ENCODE measurements at places on chromosomes 3 and 15. TPM values are rescaled to one million over a fixed set of nuclear protein-coding genes. Genes with fewer than 3 reads are reported as not detected.

DNA sequence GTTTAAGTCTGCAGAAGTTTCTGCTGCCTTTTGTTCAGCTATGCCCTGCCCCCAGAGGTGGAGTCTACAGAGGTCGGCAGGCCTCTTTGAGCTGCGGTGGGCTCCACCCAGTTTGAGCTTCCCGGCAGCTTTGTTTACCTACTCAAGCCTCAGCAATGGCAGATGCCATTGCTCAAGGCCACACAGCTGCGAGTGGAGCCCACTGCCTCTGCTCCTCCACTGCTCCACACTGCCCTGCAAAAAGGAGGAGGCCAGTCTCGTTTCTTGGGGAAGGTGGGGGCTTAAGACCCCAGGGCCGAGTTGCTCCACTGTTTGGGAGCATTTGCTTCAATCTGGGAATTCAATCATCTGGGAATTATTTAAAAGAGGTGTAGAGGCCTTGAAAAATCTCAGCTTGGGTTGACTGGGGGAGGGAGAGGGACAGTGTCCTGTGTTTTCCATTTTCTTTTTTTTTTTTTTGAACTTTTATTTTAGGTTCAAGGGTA, 144.6 kb upstream of the MEF2A start:
- no peak for DNase-seq
- no peak overlapping the region for H3K4me3 ChIP-seq
- no peaks in the 10 kb centered on the region for H3K27me3 ChIP-seq
- peaks cover 4% of the 10 kb centered on the region for H3K4me1 ChIP-seq
- no peak overlapping the region for H3K27ac ChIP-seq
- no peaks in the 10 kb centered on the region for H3K36me3 ChIP-seq

DNA sequence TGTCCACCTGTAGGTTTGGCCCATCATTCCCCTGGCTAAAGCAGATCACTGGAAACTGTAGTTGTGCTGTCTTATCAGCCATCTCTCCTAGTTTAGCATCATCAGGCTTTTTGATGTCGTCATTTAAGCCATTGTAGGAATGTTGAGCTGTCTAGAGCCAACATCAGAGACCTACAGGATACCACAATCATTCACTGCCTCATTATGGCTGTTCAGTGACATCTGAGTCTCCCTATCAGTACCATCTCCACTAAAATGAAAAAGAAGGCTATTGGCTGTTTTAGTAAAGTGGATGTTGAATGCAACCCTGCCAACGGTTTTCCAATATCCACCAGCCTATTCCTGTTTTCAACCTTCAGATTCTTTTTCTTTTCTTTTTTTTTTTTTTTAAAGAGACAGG, 29.2 kb downstream of the RLBP1 start:
- H3K36me3 ChIP-seq = peaks cover 16% of the 10 kb centered on the region
- no peaks in the 10 kb centered on the region for H3K27me3 ChIP-seq
- no peak overlapping the region for H3K4me3 ChIP-seq

DNA sequence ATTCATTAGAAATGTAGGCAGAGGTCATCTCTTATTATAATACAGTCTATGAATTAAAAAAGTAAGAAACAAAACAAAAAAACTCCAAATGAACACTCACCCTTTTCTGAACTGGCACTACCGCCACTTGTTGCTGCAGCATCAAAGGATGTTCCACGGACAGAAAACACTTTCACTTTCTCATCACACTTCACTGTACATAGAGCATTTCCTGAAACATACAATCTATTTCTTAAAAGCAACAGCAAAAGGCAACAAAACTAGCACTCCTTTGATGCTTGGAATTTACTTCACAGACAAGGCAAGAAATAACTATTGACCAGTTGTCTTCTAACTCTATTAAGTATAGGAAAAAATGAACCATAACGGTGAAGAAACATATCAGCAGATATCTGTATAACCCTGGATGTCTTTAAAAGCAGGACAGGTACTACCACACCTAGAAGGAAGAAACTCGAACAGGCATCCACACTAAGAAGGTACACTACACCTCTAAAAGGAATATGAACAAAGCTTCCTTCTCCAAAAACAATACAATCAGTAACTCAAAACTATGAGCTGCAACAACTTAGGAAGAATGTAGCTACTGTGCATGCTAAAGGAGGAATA, 24.9 kb downstream of the ETFA start:
- H3K4me1 ChIP-seq = no peaks in the 10 kb centered on the region
- no peak overlapping the region for H3K27ac ChIP-seq

DNA sequence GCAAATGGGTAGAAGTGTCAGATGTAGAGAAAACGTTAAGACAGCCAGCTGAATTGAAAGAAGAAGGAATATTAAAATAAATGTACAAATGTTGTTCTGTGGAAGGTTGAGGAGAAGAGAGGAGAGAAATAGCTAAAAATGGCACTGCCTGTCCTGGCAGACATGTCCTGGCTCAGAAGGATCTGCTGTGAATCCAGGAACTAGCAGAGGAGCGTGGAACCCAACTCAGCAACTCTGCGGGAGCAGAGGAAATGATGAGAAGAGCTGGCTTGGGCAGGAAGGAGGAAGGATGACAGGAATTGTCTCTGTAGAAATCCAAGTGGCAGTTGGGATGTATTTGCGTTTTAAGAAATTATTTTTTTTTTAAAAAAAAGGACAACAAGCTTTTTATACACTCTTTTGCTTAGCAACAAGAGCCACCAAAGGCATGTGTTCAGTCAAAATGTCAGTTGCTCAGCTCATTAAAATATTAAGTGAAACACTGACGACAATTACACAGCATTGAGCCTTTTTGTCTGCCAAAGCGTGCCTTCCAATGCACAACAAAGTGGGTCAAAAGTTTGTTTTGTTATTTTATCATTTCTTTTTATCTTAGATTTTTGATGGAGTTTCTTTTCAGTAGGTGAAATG, 16.1 kb downstream of the NANOGP8 start:
- peaks cover 4% of the 10 kb centered on the region for H3K4me1 ChIP-seq
- no peak for DNase-seq
- no peaks in the 10 kb centered on the region for H3K36me3 ChIP-seq
- no peak overlapping the region for H3K4me3 ChIP-seq
- H3K27ac ChIP-seq = no peak overlapping the region

Gene REC114
- total RNA-seq = not detected

DNA sequence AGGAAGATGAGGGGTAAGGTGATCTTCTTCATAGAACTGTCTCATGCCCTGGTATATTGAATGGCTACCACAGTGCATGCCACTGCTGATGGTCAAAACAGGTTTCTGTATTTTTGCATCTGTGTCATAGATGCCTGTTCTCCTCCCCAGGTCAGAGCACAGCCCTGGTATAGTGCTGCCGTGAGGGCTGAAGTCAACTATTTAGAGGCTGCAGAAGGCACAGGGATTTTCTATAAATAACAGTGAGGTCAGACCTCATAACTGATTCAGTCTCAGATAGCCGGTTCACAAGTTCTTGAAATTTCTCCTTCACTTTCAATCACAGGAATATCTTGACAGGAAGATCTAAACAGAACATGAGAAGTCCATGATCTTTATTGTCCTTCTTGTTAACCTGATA, 99.2 kb upstream of the NUDT16 start:
- no peaks in the 10 kb centered on the region for H3K27me3 ChIP-seq
- H3K36me3 ChIP-seq = no peaks in the 10 kb centered on the region
- DNase-seq = no peak

Gene RTP1
- not detected for total RNA-seq

DNA sequence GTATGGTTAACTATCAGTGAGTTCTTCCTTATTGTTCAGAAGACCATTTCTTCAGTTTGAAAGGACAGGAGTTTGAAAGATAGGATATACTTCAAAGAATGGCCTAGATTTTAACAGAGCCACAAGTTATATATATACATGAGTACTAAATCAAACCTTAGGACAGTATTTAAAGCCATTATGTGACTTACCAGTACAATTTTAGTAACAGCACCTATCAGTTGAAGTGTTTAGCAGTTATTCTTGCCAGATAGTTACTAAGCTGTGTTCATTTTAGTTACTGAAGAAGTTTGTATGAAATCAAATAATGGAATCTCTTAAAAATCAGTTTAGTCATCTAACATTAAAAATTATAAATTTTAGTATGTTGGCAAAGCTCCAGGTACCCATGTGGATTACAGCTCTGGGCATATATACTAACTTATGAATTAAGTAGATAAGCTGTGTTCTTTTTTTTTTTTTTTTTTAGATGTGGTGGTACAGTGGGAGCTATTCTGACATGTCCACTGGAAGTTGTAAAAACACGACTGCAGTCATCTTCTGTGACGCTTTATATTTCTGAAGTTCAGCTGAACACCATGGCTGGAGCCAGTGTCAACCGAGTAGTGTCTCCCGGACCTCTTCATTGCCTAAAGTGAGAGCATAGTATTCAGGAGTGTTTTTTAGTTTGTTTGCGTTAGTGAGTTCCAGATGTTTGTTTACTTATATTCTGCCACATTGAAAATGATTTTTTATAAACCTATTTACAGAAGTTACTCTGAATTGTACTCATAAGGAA, 14.6 kb downstream of the SLC25A36 start:
- DNase-seq = no peak
- no peaks in the 10 kb centered on the region for H3K27me3 ChIP-seq
- peaks cover 46% of the 10 kb centered on the region for H3K4me1 ChIP-seq
- H3K36me3 ChIP-seq = peaks cover 18% of the 10 kb centered on the region

DNA sequence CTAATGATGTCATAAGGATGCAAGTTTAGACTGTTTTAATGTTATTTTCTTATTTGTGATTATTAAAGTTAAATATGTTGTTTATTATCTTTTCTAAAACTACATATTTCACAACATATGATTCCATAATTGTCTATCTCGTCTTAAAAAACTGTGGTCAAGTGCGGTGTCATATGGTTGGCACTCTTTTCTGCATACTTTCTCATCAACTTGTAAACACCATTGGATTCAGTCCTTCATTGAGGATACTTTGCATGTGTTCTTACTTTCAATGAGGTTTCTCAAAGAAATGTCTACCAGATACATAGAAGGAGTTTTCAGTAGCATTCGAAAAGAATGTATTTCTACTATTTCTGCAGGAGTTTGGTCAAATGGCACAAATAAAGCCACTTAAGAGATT, 22.0 kb upstream of the ALPK3 start:
- no peak overlapping the region for H3K27ac ChIP-seq
- H3K4me1 ChIP-seq = peaks cover 4% of the 10 kb centered on the region
- no peak for DNase-seq
- H3K36me3 ChIP-seq = peaks cover 24% of the 10 kb centered on the region

DNA sequence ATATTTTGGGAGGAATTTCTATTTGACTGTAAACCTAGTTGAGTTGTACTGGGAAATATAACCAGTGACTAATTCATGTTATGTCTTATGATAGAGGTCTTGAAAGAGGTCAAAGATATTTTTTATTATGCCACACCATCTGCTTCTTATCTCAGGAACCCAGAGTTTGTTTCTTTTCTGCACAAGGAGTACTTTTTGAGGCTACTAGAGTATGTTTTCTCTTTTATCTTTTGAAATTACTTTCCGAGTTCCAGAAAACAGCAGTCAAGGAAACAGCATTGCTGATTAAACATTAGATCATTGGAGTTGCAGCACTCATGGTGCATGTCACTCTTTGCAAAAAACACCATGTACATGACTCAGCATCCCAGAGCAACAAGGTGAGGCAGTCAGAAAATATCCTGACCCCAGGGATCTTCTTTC, 645.8 kb upstream of the NR2F2 start:
- no peak overlapping the region for H3K4me3 ChIP-seq
- H3K36me3 ChIP-seq = no peaks in the 10 kb centered on the region
- no peak overlapping the region for H3K27ac ChIP-seq
- H3K4me1 ChIP-seq = no peaks in the 10 kb centered on the region
- H3K27me3 ChIP-seq = no peaks in the 10 kb centered on the region

- no peak for DNase-seq
Observed at GRCh38 chr3:175288621-175289020, 429.5 kb downstream of the NAALADL2 start.

Gene IREB2
- 87.4 TPM for total RNA-seq

Gene ZPLD1
- not detected for total RNA-seq

Gene PCSK6
- total RNA-seq = 3.6 TPM

Gene SPESP1
- total RNA-seq = not detected

Gene SMCO1
- total RNA-seq = not detected

Gene CACNA2D2
- total RNA-seq = 6.9 TPM

DNA sequence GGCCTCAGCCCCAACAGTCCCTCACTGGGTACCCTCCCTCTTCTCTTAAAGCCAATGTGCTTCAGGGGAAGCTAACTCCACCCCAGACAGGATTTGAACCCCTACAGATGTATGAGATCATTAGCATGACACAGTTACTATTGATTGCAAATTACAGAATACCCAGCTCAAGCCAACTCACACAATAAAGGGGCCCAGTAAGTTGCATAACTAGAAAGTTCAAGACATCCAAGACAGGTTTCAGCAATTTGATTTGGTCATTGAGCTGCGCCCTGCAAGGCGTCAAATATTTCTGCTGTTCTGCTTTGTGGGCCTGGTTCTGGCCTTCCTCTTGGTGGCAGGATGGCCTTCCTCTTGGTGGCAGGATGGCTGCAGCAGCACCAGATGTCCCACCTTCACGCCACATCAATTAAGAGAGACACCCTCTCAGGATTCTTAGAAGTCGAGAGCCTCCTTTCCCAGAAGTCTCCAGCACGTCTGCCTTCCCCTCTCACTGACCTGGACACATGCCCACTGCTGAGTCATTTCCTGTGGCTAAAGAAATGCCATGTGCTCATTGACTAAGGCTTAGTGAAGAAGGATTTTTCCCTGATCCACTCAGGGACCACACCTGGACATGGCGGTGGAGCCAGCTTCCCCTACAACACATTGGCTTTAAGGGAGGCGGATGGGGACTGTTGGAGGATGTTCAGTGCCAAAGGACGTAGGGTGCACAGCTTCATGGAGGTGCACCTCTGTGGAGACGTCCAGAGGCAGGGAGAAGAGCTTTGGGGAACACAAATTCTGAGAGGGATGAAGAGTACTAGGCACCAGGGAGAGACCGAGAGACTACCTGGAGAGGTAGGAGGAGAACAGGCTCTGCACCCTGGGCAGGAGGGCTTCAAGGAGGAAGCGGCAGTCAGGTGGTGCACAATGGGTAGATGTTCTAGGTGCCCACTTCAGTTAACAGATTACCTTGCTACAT, 49.1 kb downstream of the DNASE1L3 start:
- no peak for DNase-seq
- no peaks in the 10 kb centered on the region for H3K27me3 ChIP-seq
- H3K4me1 ChIP-seq = peaks cover 17% of the 10 kb centered on the region
- peaks cover 31% of the 10 kb centered on the region for H3K36me3 ChIP-seq
- H3K4me3 ChIP-seq = no peak overlapping the region
- H3K27ac ChIP-seq = no peak overlapping the region

Gene GOLGA8M
- total RNA-seq = not detected

DNA sequence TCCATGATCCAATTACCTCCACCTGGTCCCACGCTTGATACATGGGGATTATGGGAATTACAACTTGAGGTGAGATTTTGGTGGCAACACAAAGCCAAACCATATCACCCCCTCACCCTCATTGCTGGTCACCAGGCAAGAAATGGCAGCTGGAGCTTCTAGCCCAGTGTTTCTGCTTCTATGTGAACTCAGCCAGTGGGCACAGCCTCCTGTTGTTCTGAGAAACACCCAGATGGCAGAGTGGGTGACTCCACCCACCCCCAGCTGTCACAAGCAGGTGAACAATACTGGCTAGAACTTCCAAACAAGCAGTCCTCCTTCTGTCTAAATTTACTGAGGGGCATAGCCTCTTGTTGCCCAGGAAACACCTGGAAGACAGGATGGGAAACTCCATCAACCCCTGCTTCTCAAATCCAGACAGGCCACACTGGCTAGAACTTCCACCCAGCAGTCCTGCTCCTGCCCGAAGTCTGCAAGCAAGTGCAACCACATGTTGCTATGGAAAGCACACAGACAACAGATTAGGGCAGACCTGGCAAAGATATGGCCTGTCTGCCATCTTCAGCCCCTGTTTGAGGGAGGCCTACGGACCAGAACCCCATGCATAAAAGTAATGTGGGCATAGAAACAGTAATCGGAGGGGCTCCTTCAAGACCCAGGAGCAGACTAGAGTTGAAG, 114.1 kb downstream of the DTWD1 start:
- no peak for DNase-seq
- no peaks in the 10 kb centered on the region for H3K27me3 ChIP-seq
- H3K4me1 ChIP-seq = peaks cover 15% of the 10 kb centered on the region
- H3K36me3 ChIP-seq = no peaks in the 10 kb centered on the region
